ENCODE measurements at places on chromosomes 3 and 15.

GRCh38 chr3:151175952-151176351, 27.1 kb downstream of the GPR171 start:
- DNase-seq, result no peak

- DNase-seq, result no peak
These were observed 1.7 kb upstream of the HRG start for GRCh38 chr3:186664119-186664495.

GRCh38 chr3:184808021-184808420, 3.9 kb upstream of the VPS8 start:
- DNase-seq, result peak; percentile 13

- DNase-seq, result no peak
These were observed 105.5 kb upstream of the LRRFIP2 start for GRCh38 chr3:37279856-37280255.

Data from NCI-H1694 (cell line).